ENCODE measurements at places on chromosomes 1 and 21.
A peak's percentile ranks its signal among the peaks of the same experiment; 100 is the strongest.

- DNase-seq, result no peak
- H3K27ac ChIP-seq, result no peak overlapping the region
- H3K27me3 ChIP-seq, result peaks cover 15% of the 10 kb centered on the region
- peaks cover 5% of the 10 kb centered on the region for H3K4me1 ChIP-seq
Measured at GRCh38 chr1:236762410-236762809, 32.7 kb upstream of the MTR start.

GRCh38 chr1:183652547-183653461 is at the start of gene APOBEC4:
TSS of gene APOBEC4 (minus strand) at chr1:183653316. CDS start at chr1:183648781, 4,535 bp downstream.
- H3K4me1 ChIP-seq, result peaks cover 38% of the 10 kb centered on the region
- no peak within 1 kb of the TSS for H3K4me3 ChIP-seq
- peak within 1 kb of the TSS; percentile 77 for H3K27ac ChIP-seq
- H3K27me3 ChIP-seq, result no peaks in the 10 kb centered on the region

GRCh38 chr1:4127592-4128140 is 227.6 kb upstream of the C1orf174 start:
- H3K4me1 ChIP-seq, result no peaks in the 10 kb centered on the region
- no peaks in the 10 kb centered on the region for H3K27me3 ChIP-seq

- peaks cover 8% of the 10 kb centered on the region for H3K4me1 ChIP-seq
- H3K36me3 ChIP-seq, result no peaks in the 10 kb centered on the region
- peaks cover 79% of the 10 kb centered on the region for H3K27me3 ChIP-seq
- DNase-seq, result no peak
Measured at GRCh38 chr1:156676820-156677615, at the start of gene NES. TSS of gene NES (minus strand) at chr1:156677407. CDS start at chr1:156677264, 143 bp downstream.

DNA sequence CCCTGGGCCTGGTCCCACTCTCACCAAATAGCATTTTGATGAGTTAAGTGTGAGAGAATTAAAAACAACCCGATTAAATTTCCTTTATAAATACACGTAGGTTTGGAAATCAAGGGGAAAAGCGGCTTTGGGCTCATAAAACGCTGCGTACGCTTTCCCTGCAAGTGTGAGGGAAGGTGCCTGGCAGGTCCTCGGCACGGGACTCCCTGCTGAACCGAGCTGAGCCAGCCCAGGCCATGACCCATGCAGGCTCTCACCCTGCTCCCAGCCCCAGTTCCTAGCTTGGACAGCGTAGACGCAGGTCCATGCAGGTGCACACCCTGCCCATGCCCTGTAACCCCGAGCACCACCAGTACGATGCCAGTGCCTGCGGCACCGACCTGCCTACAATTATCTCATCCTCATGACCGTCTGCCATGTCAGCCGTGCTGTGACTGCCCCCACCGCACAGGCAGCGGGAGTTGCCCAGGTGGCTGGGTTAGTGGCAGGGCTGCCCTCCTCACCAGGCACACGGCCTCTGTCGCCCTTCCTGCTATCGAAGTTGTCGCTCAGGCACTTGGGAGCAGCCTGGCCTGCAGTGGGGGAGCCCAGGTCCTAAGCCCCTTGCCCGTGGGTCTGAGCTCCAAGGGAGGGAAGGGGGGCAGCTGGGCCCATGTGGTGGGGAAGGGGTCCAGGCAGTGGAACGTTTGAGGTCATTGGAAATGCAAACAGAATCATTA is 41.0 kb upstream of the ACTRT2 start:
- no peaks in the 10 kb centered on the region for H3K27me3 ChIP-seq
- no peaks in the 10 kb centered on the region for H3K36me3 ChIP-seq
- no peak overlapping the region for H3K4me3 ChIP-seq
- no peak overlapping the region for H3K27ac ChIP-seq

GRCh38 chr21:45428534-45428933 is 23.6 kb downstream of the COL18A1 start:
- no peak for DNase-seq
- H3K4me1 ChIP-seq, result no peaks in the 10 kb centered on the region
- no peaks in the 10 kb centered on the region for H3K27me3 ChIP-seq
- no peak overlapping the region for H3K4me3 ChIP-seq

- H3K4me1 ChIP-seq, result peaks cover 14% of the 10 kb centered on the region
- H3K4me3 ChIP-seq, result no peak overlapping the region
- DNase-seq, result no peak
- no peak overlapping the region for H3K27ac ChIP-seq
Measured at GRCh38 chr1:186404454-186405051, 28.9 kb downstream of the ODR4 start.

GRCh38 chr1:27963393-27963792 is 3.6 kb downstream of the XKR8 start:
- DNase-seq, result no peak
- H3K4me3 ChIP-seq, result no peak overlapping the region
- H3K4me1 ChIP-seq, result peaks cover 14% of the 10 kb centered on the region
- H3K27me3 ChIP-seq, result no peaks in the 10 kb centered on the region
- peaks cover 22% of the 10 kb centered on the region for H3K36me3 ChIP-seq

DNA sequence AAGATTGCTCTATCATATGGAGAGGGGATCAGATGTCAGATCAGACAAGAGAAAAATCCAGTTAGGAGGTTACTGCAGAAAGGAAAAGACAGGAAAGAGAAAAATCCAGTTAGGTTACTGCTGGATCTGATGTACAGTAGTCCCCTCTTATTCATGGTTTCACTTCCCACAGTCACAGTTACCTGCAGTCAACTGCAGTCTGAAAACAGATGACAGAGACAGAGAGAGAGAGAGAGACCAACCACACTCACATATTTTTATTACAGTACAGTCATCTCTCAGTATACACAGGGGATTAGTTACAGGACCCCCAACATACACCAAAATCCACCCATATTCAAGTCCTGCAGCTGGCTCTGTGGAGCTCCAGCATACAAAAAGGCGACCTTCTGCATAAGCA is 29.3 kb downstream of the NUP133 start:
- no peak for DNase-seq
- H3K4me1 ChIP-seq, result peaks cover 14% of the 10 kb centered on the region
- H3K4me3 ChIP-seq, result no peak overlapping the region
- peaks cover 64% of the 10 kb centered on the region for H3K36me3 ChIP-seq
- no peaks in the 10 kb centered on the region for H3K27me3 ChIP-seq
- no peak overlapping the region for H3K27ac ChIP-seq

GRCh38 chr1:87939444-87939843 is 610.8 kb downstream of the LMO4 start:
- H3K36me3 ChIP-seq, result no peaks in the 10 kb centered on the region
- no peaks in the 10 kb centered on the region for H3K4me1 ChIP-seq
- no peak for DNase-seq
- no peak overlapping the region for H3K27ac ChIP-seq

GRCh38 chr21:8988696-8989095 is 1532.7 kb upstream of the TPTE start:
- H3K27me3 ChIP-seq, result no peaks in the 10 kb centered on the region
- H3K36me3 ChIP-seq, result peaks cover 5% of the 10 kb centered on the region
- no peak overlapping the region for H3K27ac ChIP-seq
- H3K4me3 ChIP-seq, result no peak overlapping the region
- H3K4me1 ChIP-seq, result no peaks in the 10 kb centered on the region

GRCh38 chr21:44301961-44302406 is 2.1 kb downstream of the PFKL start:
- peaks cover 33% of the 10 kb centered on the region for H3K4me1 ChIP-seq
- peak overlapping the region; percentile 67 for H3K27ac ChIP-seq
- peaks cover 16% of the 10 kb centered on the region for H3K36me3 ChIP-seq

DNA sequence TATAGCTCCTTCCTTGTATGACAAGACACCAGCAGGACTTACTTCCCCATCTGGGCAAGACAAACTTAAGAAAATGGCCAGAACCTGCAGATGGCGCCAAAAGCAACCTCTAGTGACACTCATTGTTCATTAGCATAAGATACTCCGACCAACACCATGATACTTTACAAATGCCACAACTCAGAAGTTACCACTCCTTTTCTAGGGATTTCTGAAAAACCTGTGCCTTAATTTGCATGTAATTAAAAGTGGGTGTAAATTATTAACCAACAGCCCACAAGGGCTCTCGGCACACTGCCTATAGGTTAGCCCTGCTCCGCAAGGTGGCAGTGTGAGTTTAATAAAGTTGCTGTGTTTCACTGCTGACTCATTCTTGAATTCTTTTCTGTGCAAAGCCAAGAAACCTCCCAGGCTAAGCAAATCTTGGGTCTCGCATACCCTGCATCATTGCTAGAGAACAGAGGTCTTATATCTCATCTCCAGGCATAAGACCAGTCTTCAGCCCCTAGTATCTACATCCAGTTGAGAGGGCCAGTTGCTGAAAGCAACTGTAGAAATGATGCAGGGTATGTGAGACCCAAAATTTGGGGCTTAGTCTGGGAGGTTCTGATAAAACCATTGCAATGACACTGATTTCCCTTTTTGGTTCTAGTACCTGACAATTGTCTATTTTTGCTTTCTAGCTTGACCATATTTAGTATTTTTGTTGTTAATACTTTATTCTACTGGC is 86.4 kb downstream of the FAF1 start:
- H3K27me3 ChIP-seq, result no peaks in the 10 kb centered on the region
- H3K4me3 ChIP-seq, result peak overlapping the region; percentile 27
- no peaks in the 10 kb centered on the region for H3K4me1 ChIP-seq

- H3K36me3 ChIP-seq, result peaks cover 4% of the 10 kb centered on the region
- DNase-seq, result no peak
- H3K27ac ChIP-seq, result no peak within 1 kb of the TSS
- H3K27me3 ChIP-seq, result peaks cover 10% of the 10 kb centered on the region
- peaks cover 11% of the 10 kb centered on the region for H3K4me1 ChIP-seq
Measured at GRCh38 chr1:43933386-43934100, at the start of gene ARTN. TSS of gene ARTN (plus strand) at chr1:43933801. CDS start at chr1:43935657, 1,856 bp downstream.

DNA sequence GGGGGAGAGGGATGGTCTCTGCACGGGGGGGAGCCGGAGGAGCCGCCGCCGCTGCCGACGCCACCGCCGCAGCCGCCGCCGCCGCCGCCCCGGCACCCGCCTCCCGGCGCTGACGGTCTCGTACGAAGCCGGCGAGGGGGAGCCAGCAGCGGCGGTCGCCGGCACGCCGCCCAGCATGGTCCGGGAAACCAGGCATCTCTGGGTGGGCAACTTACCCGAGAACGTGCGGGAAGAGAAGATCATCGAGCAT is 311 bp downstream of the SPEN start:
- peak overlapping the region; percentile 73 for H3K27ac ChIP-seq
- H3K36me3 ChIP-seq, result peaks cover 26% of the 10 kb centered on the region
- DNase-seq, result no peak
- H3K27me3 ChIP-seq, result no peaks in the 10 kb centered on the region

GRCh38 chr1:13701271-13701640 is 1.3 kb downstream of the PRDM2 start:
- no peak for DNase-seq
- H3K4me1 ChIP-seq, result peaks cover 40% of the 10 kb centered on the region
- H3K36me3 ChIP-seq, result peaks cover 24% of the 10 kb centered on the region
- H3K27me3 ChIP-seq, result peaks cover 3% of the 10 kb centered on the region
- peak overlapping the region; percentile 96 for H3K27ac ChIP-seq

DNA sequence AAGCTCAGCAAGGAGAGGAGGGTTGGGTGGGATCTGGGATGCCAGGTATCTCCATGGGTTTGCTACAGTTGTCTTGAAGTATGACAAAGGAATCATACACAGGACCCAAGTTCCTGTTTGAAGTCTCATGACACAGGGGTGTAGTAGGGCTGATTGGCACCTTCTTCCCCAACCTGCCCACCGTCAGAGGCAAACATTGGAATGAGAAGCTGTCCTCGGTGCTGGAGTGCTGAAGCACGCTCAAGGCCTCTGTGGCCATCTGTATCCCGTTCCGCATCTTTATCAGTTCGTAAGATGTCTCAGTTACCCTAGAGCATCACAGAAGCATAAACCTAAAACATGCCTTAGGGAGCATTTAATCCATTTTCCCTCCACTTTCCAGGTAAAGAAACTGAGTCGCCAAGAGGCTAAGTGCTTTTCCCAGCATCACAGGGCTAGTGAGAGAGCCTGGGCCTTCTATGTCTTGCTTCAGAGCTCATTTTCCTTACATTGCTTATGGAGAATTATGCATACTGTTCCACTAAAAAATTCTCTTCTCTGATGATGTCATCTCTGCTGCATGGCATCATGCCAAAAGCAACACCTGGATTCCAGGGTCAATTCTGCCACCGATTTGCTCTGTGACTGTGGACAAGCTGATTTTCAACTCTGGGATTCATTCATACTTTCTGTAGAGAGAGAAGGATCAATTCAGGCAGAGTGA is 34.2 kb downstream of the VWA5B1 start:
- no peaks in the 10 kb centered on the region for H3K36me3 ChIP-seq
- peaks cover 27% of the 10 kb centered on the region for H3K4me1 ChIP-seq
- peaks cover 51% of the 10 kb centered on the region for H3K27me3 ChIP-seq

DNA sequence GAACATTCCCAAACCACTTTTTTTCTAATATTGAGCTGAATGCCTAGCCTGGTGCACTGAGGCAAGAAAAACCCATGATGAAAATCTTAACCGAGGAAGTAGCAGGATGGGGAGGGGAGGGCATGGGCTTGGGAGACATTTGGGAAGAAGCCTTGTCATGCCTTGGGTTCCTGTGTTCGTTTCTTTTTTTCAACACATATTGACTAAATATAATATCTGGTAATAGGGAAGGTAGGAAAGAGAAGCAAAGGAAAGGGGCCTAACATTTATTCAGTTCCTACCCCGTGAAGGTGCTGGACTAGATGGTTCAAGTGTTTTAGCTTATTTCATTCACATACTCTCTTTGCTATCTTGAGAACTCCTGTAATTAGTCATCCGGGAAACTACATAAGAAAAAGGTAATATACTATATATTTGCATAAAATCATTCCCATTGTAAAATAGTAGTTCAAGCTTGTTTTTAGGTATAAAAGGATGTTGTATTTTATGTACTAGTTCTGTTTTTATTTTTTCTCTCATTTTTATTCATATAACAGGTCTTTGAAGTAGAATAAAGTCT is 62.1 kb downstream of the ST3GAL3 start:
- no peak overlapping the region for H3K4me3 ChIP-seq
- no peaks in the 10 kb centered on the region for H3K27me3 ChIP-seq
- DNase-seq, result no peak
- peaks cover 3% of the 10 kb centered on the region for H3K36me3 ChIP-seq

- H3K36me3 ChIP-seq, result no peaks in the 10 kb centered on the region
- no peak for DNase-seq
- no peak overlapping the region for H3K27ac ChIP-seq
- no peak overlapping the region for H3K4me3 ChIP-seq
- H3K27me3 ChIP-seq, result no peaks in the 10 kb centered on the region
Measured at GRCh38 chr1:239058190-239058589, 328.2 kb upstream of the CHRM3 start.

DNA sequence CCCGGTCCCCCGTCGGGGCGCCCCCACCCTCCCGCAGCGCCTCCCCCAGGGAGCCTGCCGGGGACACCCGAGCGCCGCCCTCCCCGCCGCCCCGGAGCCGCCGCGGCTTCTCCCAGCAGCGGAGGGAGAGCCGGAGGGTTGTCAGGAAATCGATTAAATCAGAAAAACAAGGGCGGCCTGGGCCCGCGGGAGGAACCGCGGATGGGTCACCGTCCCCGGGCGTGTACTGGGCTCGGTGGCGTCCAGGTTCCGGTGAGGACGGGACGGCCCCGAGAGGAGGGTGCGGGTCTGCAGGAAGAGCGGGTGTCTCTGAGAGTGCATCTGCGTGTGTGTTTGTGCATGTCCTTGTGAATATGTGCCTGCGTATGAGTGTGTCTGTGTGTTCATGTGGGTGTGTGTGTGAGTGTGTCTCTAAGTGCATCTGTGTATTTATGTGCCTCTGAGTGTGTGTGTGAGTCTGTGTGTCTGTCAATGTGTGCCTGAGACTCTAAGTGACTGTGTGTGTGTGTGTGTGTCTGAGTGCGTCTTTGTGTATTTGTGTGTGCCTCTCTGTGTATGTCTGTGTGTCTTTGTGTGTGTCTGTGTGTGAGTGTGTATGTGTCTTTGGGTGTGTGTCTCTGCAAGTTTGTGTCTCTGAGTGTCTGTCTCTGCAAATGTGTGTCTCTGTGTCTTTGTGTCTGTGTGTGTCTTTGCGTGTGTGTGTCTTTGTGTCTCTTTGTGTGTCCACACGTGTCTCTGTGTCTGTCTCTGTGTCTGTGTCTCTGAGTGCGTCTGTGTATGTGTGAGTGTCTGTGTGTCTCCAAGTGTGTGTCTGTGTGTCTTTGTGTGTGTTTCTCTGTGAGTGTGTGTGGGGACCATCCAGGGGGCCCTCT is 1.1 kb downstream of the SPSB1 start:
- peaks cover 29% of the 10 kb centered on the region for H3K4me1 ChIP-seq
- H3K4me3 ChIP-seq, result no peak overlapping the region
- no peak overlapping the region for H3K27ac ChIP-seq
- H3K27me3 ChIP-seq, result no peaks in the 10 kb centered on the region
- peak; percentile 49 for DNase-seq
